GF-D8 (cell line): ENCODE measurements at places on chromosomes 1 and 21.
A peak's percentile ranks its signal among the peaks of the same experiment; 100 is the strongest.

GRCh38 chr1:99677416-99677815 lies 31.5 kb downstream of the PALMD start:
- no peak for DNase-seq

DNA sequence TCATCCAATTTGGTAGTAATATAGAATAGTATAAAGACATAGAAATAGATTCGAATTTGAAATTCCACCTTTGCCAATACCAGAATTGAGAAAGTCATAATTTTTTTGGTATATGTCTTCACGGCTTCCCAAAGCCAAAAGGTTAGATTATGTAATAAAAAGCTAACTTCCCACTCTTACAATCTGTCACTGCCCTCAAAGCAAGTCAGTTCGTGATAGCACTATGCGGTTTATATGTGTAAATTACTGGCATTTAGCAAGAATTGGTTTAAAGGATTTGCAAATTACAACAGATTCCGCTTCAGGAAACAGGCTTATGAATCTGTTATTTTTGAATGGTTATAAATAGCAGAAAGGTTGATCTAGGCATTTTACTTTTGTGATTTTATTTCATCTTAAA lies 679.4 kb upstream of the ADGRL2 start:
- peak; percentile 43 for DNase-seq

DNA sequence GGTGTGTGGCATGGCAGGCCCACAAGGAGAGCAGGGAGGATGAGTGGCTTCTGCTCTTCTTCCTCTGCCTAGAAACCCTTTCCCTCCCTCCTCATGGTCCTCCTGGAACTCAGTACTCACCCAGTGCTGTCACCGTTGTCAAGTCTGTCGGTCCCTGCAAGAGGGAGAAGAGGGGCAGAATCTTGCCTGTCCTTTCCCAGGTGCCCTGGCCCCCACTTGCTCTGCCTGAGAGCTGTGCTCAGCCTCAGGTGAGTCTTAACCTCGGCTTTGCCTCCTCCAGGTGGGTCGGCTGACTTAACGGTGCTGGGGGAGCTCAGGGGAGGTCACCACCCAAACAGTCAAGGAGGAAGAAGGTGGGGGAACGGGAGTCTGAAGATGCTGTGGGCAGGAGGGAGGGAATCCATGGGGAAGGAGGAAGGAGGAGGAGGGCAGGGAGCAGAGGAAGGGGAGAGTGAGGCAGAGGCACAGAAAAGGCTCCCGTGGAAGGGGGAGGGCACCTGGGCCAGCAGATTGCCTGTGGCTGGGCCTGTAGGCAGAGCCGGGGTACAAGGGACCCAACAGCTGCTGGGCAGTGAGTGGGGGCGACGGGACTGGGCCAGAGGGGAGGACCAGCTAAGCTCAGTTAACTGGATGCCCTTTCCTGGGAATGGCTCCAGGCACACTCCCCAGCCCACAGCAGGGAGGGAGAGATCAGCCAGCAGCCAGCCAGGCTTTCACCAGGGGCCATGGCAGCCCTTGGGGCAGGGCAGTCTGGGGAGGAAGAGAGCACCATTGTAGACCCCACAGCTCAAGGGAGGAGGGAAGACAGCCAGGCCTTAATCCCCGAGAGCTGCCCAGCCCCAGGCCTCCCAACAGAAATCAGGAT lies 26.3 kb downstream of the CTNNBIP1 start:
- DNase-seq, result no peak

- no peak for DNase-seq
Measured at GRCh38 chr1:200437088-200437487, 27.3 kb upstream of the ZNF281 start.

- no peak for DNase-seq
Measured at GRCh38 chr1:232223183-232223708, 406.7 kb downstream of the SIPA1L2 start.
